ENCODE measurements at places on chromosomes 5 and 9.
A peak's percentile ranks its signal among the peaks of the same experiment; 100 is the strongest.

- DNase-seq = no peak
Observed at GRCh38 chr5:163947848-163948666, 442.6 kb downstream of the MAT2B start.

- DNase-seq = no peak
Observed at GRCh38 chr9:88800329-88800682, 191.0 kb upstream of the S1PR3 start.

GRCh38 chr9:131282688-131283422 is 6.5 kb upstream of the FAM78A start:
- DNase-seq = peak; percentile 43

DNA sequence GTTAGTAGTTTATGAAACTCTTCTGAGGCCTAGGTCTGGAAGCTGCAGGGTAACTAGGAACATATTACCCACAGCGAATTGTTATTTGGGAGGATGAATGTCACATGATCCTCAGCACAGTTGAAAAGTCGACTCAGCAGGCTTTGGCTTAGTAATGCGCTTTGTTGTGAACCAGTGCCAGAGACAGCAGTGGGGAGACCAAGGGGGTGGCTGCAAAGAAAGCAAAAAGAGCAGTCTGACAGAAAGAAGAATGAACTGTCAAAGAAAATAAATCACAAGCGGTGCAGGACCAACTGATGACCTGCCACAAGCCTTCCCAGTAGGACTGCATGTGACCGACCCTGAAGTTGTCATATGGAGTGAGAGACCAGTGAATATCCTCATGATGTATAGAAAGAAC is 170.0 kb downstream of the CCDC171 start:
- DNase-seq = no peak

DNA sequence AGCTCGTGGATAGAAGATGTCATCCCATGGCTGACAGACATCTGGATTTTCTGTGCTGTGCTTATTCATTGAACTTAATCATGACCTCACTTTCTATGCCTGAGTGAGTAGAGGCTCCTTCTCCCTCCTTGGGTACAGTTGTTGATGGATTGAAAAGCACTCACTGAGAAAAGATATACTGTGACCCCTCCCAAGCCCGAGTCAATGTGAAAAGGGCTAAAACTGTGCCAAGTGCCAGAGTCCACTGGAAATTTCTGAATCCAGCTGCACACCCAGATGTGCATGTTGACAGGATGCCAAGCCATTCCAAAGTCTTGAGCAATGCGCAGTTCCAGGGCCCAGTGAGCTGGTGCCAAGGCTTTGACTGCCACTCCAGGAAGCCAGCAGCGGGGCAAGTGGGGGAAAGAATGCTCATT is 473.0 kb downstream of the NTRK2 start:
- DNase-seq = no peak

GRCh38 chr9:130364619-130365322 is 80.0 kb upstream of the ASS1 start:
- DNase-seq = no peak

- no peak for DNase-seq
Observed at GRCh38 chr5:34464829-34465228, 191.3 kb upstream of the RAI14 start.

DNA sequence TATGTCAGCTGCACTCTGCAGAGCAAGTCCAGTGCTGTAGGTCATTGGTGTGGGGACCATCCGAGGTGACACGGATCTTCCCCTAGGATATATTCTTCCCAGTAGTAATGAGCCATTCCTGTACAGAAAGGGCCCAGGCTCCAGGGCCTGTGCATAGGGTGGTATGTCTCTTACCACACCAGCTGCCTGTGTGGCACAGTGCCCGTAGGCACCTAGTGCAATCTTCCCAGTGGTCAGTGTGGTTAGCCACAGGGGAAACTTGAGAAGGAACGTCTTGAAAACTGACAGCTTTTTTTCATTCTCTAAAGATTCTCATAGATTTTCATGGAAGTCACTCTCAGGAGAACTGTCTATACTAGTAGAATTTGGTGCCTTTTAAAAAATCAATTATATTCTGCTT is 39.8 kb downstream of the CYSTM1 start:
- no peak for DNase-seq

DNA sequence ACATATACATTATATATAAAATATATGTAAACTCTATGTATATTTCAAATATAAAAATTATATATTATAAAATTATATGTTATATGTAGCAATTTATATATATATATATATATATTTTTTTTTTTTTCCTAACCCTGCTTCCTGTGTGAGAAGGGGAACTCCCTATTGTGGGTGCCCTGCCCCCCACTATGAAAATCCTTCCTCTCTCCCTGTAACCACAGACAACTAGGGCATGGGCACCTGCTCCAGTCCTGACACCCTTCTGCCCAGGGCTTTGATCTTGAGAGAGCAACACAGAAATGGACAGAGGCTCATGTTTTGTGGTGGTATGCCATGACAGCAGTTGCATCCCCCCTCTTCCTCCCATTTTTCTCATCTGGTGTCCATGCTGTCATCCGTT is 148.7 kb upstream of the IL12B start:
- DNase-seq = no peak

GRCh38 chr9:132293145-132293721 is 61.6 kb downstream of the SETX start:
- DNase-seq = no peak

- DNase-seq = no peak
Observed at GRCh38 chr9:115877852-115878438, 275.6 kb upstream of the PAPPA start.

Data from BE2C (cell line).